Epithelial cell of prostate (primary cell): ENCODE measurements at places on chromosomes 13 and 19.

DNA sequence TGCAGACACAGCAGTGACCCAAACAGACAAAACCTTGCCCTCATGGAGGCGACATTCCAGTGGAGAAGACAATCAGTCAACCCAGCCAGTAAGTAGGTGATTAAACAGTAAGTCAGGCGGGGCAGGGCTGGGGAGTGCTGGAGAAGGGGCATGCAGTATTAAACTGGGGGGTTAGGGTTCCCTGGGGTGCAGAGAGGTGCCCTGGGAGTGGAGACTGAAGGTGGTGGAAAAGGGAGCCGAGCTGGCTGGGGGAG is 31.2 kb upstream of the FXYD3 start:
- no peak for DNase-seq

- DNase-seq = no peak
These were observed 7.3 kb downstream of the SIGLEC9 start for GRCh38 chr19:51131780-51132680.

- no peak for DNase-seq
These were observed 1244.2 kb upstream of the MIR17HG start for GRCh38 chr13:90103099-90103784.

DNA sequence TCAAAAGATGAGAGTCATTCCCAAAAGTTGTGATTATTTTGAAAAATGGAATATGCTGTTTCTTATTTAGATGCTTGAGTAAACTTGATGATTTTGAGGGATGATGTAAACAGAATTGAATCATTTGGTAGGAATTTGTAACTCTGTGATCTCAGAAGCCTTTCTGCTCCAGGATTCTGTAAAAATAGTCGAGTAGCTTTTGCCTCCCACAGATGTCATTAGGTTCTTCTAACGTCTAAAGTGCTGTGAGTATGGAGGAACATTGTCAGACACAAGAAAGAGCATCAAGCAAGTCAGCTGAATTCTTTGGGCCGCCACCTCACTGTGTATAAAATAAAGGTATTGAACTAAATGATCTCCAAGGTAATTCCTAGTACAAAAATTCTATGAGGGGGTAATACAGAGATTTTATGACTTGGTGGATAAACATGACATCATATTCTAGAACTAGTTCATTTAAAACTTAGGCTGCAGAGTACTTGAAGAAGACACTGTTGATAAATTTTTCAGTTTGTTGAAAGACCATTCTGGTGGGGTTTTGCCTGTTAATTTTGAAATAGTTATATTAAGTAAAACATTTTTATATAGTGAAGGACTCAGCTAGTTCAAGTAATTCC is 1.4 kb upstream of the GPR183 start:
- DNase-seq = no peak

- no peak for DNase-seq
These were observed at the start of gene CHST8 for GRCh38 chr19:33621811-33622504. CHST8 (plus strand) TSS chr19:33621953; CDS start chr19:33689262, 67,309 bp downstream.

GRCh38 chr19:9836021-9836420 is 903 bp downstream of the PIN1 start:
- DNase-seq = no peak

GRCh38 chr19:511101-511851 is 4.0 kb downstream of the TPGS1 start:
- DNase-seq = no peak

GRCh38 chr13:96481482-96481881 is 391.6 kb downstream of the HS6ST3 start:
- DNase-seq = no peak

- DNase-seq = no peak
These were observed 426.7 kb downstream of the LIG4 start for GRCh38 chr13:107788464-107789165.

DNA sequence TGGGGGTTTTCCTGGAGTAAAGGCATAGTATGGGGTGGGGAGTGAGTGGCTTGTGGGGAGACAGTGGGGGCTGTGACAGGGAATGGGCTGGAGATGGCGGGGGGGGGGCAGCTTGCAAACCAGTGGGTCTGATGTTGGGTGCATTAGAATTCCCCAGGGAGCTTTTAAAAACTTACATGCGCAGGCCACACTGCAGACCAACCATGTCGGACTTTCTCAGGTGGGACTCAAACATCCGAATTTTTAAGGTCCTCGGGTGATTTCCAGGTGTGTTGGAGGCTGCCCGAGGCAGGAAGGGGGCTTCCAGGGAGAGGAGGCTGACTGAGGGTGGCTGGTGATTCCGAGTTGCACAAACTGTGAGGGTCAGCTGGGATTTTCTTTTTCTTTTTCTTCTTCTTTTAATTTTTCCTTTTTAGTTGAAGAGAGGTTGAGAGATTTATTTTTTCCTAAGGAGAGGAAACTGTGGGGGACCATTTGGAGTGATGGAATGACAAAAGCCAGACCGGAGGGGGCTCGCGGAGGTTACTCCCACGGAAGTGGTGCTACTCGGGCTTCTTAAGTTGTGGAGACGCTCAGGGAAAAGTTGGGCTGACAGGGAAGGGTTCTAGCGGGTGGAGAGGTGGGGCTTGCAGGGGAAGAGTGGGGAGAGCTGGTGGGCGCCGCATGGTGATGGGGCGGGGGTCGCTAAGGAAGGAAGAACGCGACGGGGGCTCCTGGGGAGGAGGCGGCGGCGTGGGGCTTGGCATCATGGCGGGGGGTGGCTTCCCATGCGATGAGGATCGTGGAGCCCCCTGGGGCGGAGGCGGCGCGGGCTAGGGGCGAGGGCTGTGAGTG is 997 bp upstream of the CACNG8 start:
- no peak for DNase-seq

GRCh38 chr13:43478211-43478610 is 308.6 kb downstream of the ENOX1 start:
- no peak for DNase-seq

DNA sequence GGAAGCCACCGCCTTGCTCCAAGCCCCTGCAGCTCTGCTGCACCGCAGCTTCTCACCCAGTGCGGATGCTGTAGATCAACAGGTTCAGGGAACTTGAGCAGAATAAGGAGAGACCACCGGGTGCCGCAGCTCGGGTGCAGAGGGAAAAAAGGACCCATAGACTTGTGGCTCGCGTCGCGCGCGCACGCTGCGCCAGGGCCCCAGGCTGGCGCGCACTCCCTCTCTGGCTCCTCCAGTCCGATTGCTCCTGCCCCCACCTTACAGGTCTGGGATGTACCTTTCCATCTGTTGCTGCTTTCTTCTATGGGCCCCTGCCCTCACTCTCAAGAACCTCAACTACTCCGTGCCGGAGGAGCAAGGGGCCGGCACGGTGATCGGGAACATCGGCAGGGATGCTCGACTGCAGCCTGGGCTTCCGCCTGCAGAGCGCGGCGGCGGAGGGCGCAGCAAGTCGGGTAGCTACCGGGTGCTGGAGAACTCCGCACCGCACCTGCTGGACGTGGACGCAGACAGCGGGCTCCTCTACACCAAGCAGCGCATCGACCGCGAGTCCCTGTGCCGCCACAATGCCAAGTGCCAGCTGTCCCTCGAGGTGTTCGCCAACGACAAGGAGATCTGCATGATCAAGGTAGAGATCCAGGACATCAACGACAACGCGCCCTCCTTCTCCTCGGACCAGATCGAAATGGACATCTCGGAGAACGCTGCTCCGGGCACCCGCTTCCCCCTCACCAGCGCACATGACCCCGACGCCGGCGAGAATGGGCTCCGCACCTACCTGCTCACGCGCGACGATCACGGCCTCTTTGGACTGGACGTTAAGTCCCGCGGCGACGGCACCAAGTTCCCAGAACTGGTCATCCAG is 964 bp downstream of the PCDH17 start:
- no peak for DNase-seq

DNA sequence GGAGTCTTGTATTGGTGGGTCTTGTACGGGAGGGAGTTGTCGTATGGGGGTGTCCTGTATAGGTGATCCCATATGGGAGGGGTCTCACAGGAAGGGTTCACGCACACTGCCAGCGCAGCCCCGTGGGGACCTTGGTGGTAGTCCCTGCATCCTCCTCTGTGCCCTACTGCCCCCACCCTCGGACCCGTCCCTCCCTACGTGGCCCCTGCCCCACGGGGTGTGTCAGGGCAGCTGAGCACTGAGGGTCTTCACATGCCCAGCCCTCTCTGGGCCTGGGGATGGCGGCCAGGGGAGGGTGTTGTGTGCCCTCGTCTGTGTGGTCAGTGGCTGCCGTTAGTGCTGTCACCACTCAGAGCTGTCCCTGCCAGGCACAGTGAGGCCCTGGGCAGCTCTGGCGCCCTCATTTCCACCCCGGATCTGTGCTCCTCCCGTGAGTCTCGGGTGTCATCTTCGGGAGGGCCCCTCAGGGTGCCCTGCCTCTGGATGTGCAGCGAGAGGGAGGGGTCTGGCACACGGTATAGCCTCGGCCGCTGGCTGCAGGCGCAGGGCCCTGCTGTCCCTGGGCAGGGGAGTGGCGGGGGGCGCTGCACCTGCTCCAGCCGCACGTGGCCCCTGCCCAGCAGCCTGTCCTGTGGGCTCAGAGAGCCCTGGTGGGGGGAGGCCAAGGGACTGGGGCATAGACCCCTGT is 16.0 kb upstream of the GNA15 start:
- no peak for DNase-seq

- DNase-seq = no peak
These were observed 37.0 kb upstream of the FARP1 start for GRCh38 chr13:98105929-98106336.

- DNase-seq = no peak
These were observed 29.1 kb downstream of the SIGLEC5 start for GRCh38 chr19:51600940-51601580.

GRCh38 chr13:104650431-104650830 is 1584.2 kb upstream of the SLC10A2 start:
- no peak for DNase-seq

DNA sequence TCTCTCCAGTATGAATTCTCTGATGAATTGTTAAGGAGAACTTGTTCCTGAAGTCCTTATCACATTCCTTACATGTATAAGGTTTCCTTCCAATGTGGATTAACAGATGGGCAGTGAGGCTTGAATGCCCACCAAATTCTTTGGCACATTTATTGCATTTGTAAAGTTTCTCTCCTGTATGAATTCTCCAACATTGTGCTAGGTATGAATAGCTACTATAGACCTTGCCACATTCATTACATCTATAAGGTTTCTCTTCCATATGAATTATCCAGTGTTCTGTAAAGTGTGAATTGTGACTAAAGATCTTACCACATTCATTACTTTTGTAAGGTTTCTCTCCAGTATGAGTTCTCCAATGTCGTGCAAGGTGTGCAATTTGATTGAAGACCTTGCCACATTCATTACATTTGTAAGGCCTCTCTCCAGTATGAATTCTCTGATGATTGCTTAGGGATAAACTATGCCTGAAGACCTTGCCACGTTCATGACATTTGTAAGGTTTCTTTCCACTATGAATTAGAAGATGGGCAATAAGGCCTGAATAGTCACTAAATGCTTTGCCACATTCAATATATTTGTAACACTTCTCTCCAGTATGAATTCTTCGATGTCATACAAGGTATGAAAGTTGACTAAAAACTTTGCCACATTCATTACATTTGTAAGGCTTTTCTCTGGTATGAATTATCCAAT is 20.4 kb downstream of the ZNF578 start:
- DNase-seq = no peak

GRCh38 chr13:90239130-90239529 is 1108.4 kb upstream of the MIR17HG start:
- no peak for DNase-seq

DNA sequence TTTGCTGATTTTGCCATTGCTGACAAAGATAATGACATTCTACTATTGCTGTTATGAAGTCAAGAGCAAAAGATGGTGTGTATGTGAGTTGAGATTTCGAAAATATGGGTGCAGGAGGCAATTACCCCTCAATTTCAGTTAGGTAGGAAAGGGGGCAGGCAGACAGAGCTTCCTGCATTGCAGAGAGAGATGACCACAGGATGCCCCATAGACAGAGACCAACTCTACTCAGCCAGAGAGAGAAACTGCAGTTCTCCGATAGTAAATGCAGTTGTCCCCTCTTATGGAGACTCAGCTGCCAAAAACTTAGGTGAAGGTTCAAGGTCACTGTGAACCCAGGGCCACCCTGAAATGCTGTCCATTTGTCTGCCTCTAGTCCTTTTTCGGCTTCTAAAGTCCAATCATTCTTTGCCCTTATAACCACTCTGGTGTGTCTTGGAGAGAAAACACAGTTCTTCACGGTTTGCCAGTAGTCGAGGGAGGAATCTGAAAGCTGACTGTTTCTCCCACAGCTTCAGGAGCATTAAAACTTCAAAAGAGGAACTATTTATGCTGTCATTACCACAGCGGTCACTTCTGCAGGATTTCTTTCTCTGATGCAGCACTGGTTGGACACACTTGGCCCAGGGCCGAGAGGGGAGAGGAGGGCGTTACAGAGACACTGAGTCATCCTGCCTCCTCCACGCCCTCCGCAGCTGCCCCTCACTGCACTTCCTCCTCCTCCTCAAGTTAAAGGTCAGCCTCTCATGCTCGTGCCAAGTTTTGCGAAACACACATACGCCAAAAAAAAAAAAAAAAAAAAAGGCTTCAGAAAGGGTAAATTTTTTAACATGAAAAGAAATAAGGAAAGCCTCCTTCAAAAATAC is 264.3 kb downstream of the FOXO1 start:
- DNase-seq = peak; percentile 63

GRCh38 chr19:50992666-50993035 is 8.8 kb downstream of the KLK8 start:
- peak; percentile 86 for DNase-seq

- DNase-seq = no peak
These were observed 131.7 kb downstream of the KLF5 start for GRCh38 chr13:73190477-73190876.

DNA sequence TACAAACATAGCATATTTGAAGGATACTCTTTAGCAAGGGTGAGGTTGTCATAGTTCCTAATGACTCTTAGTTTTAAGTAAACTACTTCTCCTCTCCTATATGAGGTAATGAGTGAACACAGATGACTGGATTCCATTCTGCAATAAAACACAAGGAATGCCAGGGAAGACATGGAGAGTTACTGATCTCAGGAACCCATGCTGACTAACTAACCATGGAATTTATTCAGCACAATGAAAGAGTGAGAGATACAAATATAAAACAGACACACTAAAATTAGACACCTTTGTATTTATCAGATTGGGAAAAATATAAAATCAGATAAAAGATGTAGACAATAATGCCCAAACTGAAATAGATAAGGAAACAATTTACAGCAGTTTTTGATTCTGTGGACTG is 1525.9 kb upstream of the SLC10A2 start:
- DNase-seq = peak; percentile 33
